ENCODE measurements at places on chromosomes 4 and X.

DNA sequence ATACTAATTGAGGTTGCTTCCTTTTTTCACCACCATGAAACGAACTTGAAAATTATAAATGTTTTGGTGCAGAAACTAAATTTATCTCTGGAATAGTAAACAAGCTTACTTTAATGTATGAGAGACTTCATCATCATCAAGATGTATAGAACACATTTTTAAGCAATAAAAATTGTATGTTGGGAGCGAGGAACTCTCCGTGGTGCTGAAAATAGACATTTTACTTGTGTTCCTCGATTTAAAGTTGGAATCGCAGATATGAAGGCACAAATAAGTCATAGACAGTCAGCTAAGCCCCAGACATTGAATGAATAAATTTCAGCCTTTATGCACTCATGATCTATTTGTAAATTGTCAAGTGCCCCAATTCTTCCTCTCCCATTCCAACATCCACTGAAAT lies 310.7 kb downstream of the STK32B start:
- peak; percentile 68 for DNase-seq

DNA sequence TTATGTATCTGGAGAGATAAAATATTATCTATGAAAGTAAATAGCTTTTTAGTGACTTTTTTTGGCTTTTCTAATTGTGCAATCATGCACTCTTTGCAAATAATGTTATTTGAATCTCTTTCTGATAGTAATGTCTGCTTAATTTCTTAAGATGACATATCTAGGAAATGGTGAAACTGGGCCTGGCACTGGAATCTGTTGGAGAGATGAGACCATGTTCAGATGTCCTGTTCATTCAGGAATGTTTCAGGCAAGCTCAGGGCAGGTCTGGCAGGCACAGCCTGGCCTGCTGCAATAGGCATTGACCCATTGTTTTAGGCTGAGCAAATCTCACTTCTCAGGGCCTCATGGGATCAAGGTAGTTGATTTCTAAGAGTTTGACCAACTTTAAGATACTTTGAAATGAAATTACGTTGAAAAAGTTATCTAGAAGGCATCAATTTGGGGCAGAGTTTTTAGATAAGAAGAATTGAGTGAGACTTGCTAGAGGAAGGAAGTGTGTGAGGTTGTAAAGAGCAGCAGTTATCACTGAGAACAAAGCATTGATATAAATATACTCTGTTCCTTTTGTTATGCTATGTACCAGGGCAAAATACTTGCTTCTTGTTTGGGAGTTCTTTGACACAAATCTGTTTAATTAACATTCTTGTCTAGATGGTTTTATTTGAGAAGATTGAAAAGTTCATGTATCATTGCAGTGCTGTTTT lies 133.0 kb upstream of the LEF1 start:
- DNase-seq = no peak

DNA sequence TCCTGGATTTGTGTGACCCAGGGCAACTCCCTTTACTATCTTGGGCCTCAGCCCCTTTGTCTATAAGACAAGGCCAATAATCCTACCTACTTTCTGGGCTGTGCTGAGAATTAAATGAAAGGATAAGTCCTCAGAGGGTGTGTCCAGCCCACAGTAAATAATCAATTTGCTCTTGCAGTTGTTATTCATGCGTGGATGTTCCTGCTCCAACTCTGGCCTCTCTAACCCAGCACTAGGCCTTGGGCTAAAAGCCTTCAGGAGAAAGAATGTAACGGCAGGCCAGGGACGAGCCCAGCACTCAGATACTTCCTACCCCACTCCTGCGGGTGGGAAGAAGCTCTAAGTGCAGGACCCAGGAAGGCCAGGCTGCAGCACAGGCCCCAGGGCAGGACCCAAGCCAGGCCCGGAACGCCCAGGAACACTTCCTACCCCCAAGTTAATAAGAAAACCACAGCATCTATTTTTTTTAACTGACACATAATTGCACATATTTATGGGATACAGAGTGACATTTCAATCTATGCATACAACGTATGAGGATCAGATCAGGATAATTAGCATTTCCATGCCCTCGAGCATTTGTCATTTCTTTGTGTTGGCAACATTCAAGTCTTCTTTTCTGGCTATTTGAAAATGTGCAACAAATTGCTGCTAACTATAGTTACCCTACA lies 179.6 kb upstream of the RBPJ start:
- peak; percentile 58 for DNase-seq

DNA sequence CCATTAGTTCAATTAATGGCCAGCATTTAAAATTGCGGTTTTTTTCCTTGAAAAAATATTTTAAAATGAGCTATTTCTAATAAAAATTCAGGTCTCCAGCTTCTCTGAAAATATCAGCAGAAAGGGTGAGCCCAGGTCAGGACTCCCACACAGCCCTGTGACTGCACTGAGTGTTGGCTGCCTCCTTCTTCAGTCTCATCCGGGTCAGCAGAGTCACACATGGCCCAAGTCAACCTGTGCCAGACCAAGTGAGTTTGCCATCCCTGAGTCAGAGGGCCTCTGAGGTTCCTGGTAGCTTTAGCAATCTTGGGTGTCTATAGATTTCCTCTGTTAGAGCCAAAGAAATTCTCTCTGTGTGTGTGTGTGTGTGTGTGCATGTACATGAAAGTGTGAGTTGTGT lies 22.1 kb upstream of the MSX1 start:
- no peak for DNase-seq

DNA sequence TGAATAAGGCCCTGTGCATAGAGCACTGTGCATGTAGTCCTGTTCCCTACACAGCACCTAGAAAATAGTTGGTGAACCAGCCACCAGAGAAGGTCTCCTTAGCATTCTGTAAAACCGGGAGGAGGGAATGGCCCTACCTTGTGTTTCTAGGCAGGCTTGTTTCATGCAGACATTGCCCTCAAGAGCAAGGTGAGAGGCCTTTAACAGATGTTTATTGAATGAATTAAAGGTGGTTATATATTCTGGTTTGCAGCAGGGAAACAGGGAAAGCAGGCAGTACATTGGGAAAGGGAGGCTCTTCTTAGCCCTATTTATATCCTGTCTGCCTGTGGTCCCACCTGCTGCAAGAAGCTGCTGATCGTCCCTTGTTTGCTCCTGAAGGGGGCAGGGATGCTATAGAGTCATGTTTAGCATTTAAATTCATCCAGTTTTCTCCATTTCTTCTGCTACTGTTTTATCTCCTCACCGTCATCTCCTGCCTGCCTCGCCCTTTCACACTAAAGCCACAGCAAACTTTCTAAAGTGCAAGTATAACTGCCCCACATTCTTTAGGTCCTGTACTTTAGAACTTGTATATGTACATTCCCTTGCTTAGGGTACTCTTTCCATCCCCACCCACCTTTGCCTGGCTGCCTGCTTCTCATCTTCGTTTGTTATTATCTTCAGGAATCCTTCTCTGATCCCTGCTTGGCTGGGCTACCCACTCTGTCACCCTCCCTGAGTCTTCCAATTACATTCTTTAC lies 60.3 kb downstream of the EGF start:
- DNase-seq = no peak

DNA sequence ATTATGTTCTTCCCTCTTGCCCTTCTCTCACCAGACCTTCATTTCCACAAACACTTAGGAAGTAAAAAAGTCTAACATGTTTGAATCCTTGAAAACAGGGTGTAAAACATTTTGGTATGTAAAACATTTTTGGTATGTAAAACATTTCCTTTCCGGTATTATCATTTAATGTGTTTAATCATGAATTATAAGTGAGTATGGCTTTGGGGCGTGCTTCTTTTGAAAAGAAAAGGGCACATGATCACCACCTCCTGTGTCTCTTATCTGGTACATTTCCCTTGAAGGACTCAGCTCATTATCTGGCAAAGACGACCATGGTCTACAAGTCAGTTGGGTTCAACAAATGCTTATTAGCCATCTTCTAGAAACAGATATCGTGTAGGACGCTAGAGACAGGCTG lies 283.6 kb downstream of the FRMPD4 start:
- no peak for DNase-seq

DNA sequence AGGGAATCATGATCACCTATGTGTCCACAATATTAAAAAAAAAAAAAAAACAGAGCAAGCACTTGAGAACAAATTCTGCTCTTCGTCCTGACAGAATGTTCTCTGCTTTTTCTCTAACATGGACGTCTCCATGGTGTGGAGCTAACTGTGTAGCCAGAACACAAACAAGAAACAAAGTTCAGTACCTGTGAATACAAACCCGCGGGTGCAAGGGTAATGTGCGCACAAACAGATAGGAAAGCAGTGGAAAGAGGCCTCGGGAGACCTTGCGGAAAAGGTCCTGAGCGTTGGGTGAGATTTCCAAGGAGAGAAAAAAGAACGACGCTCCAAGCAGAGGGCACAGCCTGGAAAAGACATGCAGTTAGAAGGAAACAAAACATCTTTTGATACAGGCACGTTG lies 92.0 kb upstream of the TBL1X start:
- no peak for DNase-seq

GRCh38 chrX:55767100-55767499 lies 49.6 kb downstream of the RRAGB start:
- DNase-seq = no peak
